Diencephalon (tissue), 1 donor: ENCODE measurements at places on chromosomes 3 and 15. TPM values are rescaled to one million over a fixed set of nuclear protein-coding genes. Genes with fewer than 3 reads are reported as not detected.

MESP2 gene
- 0.92 TPM for total RNA-seq

SQOR gene
- 4.2 TPM for total RNA-seq

CCDC33 gene
- total RNA-seq = 1.6 TPM

ARPP21 gene
- total RNA-seq = 310 TPM

MRAS gene
- 80.5 TPM for total RNA-seq
